ENCODE measurements at places on chromosomes 4 and X.

- no peak for DNase-seq
Measured at GRCh38 chr4:152825336-152825735, 45.6 kb downstream of the ARFIP1 start.

DNA sequence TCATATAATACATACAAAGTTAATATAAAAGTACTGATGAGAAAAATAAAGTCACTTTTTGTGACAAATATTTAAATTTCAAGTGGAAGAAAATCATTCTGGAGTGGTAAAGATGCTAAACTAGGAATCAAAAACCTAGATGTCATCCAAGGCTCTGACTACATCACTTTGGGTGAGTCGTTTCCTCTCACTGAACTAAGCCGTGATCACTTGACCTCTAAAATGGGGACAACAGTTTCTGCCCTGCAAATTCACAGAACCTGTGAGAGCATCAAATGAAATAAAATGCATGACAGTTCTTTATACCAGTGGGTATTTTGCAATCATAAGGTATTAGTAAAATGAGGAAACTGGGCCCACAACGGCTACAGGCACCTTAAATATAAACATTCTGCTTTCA is 63.8 kb downstream of the PRDM5 start:
- DNase-seq: no peak

DNA sequence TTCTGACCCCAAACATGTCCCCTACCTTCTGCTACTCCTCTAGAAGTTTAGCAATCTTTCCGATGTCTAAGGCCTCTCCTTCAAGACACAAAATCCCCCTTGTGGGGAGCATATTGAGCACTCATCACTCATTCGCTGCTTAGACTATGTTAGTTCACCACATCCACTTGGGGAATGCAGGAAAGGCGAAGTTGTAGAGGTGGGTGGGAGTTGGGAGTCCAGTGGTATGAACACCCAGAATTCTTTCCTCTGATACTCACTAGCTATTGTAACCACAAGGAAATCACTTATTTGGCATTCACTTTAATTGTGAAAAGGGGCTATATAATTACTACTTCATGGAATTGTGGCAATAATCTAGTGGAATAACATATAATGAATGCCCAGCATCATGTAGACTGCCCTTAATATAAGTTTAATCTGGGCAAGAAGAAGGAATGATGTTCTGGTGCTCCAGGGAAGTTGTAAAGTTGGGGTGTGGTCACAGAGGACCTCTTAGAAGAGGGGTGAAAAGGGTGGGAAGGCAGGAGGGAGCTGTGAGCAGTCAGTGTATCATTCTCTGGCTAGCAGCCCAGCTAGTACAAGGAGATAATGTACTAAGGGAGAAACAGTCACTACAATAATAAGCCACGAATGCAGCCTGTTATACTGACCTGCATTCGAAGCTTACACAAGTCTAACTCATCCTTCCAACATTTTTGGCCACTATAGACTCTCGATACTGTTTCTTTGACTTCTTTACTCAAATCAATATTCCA is 468.2 kb upstream of the DIPK2B start:
- DNase-seq: no peak

DNA sequence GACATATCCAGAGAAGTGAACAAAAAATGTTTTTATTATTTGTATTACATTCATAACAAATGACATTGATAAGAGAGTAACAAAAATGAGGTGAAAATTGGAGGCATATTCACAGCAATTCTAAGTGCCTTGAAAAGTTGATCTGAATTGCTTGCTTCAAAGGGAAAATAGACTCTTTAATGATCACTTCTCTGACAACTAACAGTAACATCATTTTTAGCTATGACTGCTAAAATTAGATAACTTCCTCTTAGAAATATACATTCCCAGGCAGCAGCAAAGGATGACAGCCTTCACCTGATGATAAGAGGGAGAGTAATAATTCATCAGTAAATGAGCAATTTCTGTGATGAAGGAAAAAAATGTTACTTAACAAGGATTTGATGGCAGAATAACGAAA is 472.5 kb downstream of the PCDH10 start:
- no peak for DNase-seq

DNA sequence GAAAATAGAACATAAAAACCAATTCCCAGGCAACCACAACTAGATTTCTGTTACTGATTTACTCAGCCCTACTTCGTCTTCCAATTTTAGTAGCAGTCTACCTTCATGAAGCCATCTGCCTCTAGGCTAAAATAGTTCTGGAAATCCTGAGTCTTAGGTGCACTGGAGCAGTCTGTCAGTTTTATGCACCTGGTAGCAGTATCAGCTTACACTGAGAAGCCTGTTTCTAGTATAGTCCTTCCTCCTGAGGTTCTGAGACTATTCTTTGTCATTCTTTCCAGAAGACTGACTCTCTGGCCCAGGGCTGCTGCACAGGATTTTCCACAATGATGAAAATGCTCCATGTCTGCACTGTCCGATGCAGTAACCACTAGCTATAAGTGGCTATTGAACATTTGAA is 16.9 kb upstream of the HPRT1 start:
- DNase-seq: no peak

DNA sequence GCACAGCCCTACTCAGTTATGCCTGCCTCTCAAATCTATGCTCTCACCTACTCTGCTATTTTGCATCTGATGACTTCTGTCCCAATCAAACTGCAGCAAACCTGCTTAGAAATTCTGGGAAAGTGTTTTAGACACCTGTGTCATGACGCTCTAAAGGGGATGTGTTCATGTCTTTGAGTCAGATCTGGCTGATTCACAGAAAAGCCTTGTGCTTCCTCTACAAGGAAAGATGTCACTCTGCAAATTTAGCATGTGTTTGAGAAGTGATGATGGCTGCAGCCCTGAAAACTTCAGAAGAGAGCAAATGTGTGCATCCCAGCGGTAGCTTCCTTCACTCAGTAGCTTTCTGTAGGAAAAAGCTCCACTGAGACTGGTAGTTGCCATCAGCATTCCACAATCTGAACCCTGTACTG is 235.4 kb downstream of the MGST2 start:
- no peak for DNase-seq

DNA sequence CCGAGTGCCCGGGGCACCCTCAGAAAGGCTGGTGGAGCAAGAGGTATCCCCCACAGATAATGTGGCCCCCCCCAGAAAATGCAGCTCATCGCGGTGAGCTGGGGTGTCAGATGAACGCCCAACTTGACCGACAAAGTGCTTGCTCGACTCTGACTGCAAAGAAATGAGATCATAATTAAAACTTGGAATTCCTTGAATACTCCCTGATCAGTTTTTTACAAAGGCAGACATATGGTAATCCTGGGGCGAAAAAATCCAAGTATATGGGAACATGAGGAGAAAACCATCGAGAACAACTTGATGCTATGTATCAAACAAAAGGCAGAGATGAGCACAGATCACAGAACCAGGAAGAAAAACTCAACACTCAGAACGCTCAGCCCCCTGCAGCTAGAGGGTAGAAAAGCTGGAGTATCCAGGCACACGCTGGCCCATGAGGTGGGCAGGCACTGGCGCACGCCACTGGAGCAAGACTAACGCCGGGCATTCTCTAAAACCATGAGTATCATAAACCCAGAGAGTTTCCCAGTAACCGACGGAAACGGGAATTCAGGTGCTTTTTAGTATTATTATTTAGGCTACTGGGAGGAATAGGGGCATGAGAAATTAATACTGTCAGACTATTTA is 127.3 kb downstream of the AFAP1 start:
- DNase-seq: no peak

GRCh38 chrX:3712051-3712869 is 1.2 kb downstream of the PRKX start:
- no peak for DNase-seq

All from T-helper 22 cell (primary cell).